ENCODE measurements at places on chromosomes 4 and X.

DNA sequence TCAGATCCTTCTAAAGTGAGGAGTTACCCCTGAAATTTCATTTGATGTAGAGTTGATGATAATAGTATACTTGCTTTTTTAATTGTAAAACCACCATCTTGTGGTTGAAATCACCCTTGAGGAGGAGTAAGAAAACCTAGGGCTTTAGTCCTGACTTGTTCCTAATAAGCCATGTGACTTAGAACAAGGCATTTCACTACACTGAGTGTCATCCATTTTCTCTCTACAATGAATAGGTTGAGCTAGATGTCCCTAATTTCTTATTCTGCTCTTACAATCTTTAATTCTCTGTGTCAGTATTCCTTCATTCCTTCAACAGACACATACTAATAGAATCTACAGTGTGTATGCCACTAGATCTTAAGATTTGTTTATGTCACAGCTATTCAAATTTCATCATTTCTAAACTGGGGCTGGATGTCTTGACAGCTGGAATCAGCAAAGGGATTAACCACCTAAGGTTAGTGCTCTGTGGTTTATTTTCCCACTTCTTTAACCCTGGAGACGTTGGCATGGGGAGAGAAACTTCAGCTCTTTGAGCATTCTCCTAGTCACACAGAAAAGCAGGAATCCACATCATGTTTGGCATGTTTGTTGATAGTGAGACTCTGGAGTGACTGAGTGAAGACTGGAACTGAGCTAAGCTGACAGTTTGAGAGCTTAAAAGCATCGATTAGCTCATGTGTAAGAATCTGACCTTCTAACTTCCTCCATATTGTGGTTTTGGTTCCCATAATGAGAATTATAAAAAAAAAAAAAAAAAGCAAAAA lies 246.3 kb downstream of the NDST4 start:
- DNase-seq = no peak

DNA sequence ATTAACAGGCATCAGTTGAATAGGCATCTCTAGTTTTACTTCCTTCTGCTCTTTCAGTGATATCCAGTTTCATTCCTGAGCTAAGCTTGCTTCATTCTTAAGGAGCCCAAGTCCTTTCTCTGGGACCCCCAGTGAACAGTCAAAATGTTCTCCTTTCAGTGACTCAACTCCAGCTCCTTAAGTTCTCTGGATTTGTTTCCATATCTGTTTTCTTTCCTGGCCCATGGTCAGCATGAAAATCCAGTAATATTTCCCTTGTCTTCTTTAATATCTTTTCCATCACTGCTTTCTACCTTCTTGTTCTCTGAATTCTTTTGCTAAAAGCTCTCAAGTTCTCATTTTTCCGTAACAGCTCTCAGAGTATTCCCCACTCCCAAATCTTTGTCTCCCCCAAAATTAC lies 25.5 kb downstream of the ADGRL3 start:
- no peak for DNase-seq

DNA sequence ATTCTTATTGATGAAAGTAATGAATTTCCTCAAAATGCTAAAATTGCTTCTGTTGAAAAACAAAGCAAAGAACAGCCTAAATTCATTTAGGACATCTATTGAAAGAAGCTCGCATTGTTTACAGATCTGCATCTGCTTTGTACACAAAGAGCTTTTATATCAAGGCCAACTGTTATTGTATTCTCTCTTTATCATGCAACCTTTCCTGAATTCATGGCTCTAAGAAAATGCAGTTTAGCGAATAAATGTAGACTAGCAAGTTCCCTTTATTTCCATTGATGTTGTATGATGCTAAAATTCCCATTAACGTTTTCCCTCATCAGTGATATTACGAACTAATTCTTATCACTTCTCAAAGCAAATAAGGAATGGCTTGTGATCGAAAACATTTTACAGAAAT lies 446.3 kb downstream of the MID1IP1 start:
- no peak for DNase-seq

GRCh38 chrX:19904778-19905367 lies 17.5 kb upstream of the SH3KBP1 start:
- DNase-seq = no peak

- no peak for DNase-seq
These were observed 1028.4 kb upstream of the INTU start for GRCh38 chr4:126604268-126604867.

- no peak for DNase-seq
These were observed 23.4 kb upstream of the CFAP299 start for GRCh38 chr4:80312124-80312523.

DNA sequence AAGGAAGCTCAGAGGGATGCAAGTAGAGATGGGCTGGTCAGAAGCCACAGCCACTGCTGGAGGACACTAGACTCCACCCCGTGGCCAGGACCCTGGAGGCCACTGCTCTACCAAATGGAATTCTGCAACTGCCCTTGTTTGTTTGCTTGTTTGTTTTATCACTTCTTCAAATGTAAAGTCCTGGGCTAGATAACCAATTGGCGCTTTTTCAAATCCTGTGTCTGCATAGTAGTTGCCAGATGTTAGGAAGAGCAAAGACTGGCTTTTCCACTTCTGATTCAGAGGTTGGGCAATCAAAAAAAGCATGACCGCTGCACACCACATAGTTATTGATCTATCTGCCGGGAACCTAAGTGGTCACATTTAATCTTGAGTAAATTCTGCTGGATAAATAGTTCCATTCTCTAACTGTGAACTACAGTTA lies 255.2 kb upstream of the SFRP2 start:
- DNase-seq = no peak

- no peak for DNase-seq
These were observed 373 bp downstream of the ELOVL6 start for GRCh38 chr4:110198049-110198434.

Data from left ventricle myocardium superior (tissue), 1 donor.